ENCODE measurements at places on chromosomes 11 and 22.

GRCh38 chr11:105040703-105041102 is 4.4 kb downstream of the CARD16 start:
- DNase-seq = no peak

DNA sequence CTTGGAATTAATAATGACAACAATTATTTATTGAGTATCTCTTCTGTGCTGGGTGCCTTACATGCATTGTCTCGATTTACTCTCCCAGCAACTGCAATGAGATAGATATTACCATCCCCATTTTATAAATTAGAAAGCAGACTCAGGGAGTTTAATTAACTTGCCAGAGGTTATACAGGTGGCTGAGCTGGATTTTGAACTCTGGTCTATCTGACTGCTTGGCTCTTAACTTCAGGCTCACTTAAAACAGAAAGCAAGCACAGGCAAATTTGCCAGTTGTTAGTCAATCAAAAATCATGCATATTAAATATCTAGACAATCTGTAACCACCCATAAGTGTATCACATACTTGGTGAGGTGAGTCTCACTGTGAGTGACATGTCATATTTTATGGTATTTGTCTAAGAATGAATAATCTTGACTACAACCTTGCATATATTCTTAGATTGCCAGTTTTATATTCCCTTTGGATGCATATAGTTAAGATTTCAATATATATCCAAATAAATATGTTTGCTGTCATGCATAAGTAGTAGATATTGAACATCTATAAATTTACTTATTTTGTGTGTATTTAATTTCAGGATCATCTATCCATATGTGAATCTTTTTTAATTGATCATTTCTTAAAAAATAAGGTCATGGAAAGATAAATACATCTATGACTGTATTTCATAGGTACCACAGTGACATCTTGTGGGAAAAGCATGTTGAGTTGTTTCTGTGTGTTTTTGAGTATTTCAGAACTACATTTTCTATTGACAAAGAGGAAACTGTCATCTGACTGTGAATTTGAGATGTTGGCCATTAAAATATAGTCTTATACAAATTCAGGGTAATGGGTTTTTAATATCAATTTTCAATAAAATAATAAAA is 112.0 kb upstream of the ARHGAP42 start:
- DNase-seq = no peak

- no peak for DNase-seq
Measured at GRCh38 chr22:42887523-42888507, 30.7 kb upstream of the ARFGAP3 start.

GRCh38 chr11:110883256-110883655 is 171.0 kb upstream of the ARHGAP20 start:
- DNase-seq = peak; percentile 3

DNA sequence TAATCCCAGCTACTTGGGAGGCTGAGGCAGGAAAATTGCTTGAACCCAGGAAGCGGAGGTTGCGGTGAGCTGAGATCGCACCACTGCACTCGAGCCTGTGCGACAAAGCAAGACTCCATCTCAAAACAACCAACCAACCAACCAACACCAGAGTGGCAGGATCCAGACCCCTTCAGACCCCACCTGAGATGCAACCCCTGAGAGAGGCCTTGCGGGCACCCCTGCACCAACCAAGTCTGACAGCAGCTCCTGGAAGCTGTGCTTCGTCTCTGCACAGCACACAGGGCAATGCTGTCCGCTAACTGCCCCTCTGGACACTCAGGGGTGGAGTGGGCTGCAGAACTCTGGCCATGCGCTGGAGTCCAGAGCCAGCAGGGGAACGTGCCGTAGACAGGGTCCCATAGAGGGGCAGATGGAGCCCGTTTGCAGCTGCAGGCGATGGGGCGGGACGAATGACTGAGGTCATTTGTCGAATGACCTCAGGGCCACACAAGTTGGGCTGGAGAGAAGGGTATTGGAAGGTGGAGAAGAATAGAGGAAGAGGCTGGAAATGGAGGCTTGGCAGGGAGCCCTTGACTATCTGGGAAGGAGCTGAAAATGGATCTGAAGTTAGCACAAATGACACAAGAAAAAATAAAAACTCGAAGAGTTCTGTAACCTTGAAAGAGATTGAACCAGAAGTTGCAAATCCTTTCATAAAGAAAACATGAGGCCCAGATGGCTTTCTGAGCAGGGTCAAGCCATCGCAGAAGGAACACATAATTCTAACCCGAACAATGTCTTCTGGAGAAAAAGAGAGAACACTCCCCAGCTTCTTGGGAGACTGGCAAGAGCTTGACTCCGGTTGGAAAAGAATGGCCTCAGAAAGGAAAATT is 199.7 kb downstream of the CTTN start:
- no peak for DNase-seq

- DNase-seq = no peak
Measured at GRCh38 chr11:34794696-34795095, 121.5 kb downstream of the APIP start.

- DNase-seq = no peak
Measured at GRCh38 chr11:15370495-15371147, 255.9 kb downstream of the INSC start.

DNA sequence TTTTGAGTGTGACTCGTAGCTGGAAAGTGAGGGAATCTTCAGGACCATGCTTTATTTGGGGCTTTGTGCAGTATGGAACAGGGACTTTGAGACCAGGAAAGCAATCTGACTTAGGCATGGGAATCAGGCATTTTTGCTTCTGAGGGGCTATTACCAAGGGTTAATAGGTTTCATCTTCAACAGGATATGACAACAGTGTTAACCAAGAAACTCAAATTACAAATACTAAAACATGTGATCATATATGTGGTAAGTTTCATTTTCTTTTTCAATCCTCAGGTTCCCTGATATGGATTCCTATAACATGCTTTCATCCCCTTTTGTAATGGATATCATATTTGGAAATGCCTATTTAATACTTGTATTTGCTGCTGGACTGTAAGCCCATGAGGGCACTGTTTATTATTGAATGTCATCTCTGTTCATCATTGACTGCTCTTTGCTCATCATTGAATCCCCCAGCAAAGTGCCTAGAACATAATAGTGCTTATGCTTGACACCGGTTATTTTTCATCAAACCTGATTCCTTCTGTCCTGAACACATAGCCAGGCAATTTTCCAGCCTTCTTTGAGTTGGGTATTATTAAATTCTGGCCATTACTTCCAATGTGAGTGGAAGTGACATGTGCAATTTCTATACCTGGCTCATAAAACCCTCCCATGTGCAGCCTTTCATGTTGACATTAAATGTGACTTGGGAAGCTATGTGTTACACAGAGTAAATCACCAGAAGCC is 11.0 kb downstream of the OR51E1 start:
- DNase-seq = no peak

GRCh38 chr22:50547263-50547985 is 1.7 kb downstream of the KLHDC7B start:
- DNase-seq = no peak

- DNase-seq = no peak
Measured at GRCh38 chr11:47261291-47261800, 3.5 kb downstream of the NR1H3 start.

GRCh38 chr22:33315954-33316353 is 257.8 kb upstream of the SYN3 start:
- DNase-seq = no peak

DNA sequence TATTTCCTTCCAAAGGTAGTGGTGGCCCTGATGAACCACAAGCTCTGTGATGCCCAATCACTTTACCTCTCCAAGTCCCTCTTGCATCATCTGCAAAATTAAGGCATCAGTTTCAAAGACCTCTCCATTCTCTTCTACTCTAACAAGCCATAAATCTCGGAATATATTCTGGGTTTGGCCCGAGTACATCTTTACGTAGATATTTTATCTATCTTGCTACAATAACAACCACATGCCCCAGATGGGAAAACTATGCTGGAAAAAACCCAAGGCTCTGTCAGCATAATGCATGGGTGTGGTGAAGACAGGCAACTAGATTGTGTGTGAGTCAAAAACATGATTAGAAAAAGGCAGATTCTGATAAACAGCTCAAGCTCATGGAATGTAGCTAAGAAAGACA is 228.2 kb upstream of the BLID start:
- no peak for DNase-seq

DNA sequence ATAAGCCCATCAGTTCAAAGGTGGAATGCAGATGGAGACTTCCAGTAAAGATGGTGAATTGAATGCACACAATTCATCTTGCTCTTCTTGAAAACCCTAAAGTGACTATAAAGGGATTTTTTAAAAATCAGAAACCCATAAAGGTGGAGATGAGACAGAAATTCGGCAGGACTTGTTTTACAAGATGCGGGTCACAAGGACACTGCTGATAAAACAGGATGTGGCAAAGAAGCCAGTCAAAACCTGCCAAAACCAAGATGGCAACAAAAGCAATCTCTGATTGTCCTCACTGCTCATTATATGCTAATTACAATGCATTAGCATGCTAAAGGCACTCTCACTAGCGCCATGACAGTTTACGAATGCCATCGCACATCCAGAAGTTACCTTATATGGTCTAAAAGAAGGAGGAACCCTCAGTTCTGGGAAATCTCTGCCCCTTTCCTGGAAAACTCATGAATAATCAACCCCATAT is 137.1 kb downstream of the NECTIN1 start:
- no peak for DNase-seq

Data from hippocampal formation (tissue), 2 donors.